ENCODE measurements at places on chromosomes 12 and 14.

- DNase-seq = no peak
Observed at GRCh38 chr14:21019366-21019765, 5.5 kb downstream of the NDRG2 start.

GRCh38 chr12:91053951-91054715 is 3.7 kb downstream of the KERA start:
- DNase-seq = no peak

- DNase-seq = no peak
Observed at GRCh38 chr14:104116756-104117340, 21.5 kb upstream of the KIF26A start.

DNA sequence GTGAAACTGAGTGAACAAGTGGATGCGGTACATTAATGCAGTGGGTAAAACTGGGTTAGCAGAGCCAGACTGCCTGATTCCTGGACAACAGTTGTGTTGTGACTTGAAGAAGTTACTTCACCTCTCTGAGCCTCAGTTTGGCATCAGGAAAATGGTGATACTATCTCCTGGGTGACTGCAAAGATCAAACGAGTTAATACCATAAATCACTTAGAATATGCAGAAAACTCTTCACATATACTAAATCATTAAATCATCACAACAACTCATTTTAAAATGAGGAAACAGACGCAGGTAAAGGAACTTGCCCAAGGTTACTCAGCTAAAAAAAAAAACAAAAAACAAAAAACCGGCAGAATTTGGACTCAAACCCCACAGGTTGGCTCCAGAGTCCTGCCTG is 811 bp downstream of the MTERF2 start:
- no peak for DNase-seq

- DNase-seq = no peak
Observed at GRCh38 chr12:6340032-6340638, 1.7 kb downstream of the TNFRSF1A start.

DNA sequence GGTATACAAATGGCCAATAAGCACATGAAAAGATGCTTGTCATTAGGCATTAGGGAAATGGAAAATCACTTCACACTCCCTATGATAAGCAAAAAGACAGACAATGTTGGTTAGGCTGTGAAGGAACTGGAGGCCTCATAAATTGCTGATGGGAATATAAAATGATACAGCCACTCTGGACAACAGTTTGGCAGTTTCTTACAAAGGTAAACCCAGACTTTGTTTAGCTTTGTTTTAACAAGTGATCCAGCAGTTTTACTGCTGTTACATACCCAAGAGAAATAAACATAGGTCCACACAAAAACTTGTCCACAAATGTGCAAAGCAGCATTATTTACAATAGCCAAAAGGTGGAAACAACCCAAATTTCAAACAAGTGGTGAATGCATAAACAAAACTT is 5.4 kb downstream of the RPS6KA5 start:
- DNase-seq = no peak

DNA sequence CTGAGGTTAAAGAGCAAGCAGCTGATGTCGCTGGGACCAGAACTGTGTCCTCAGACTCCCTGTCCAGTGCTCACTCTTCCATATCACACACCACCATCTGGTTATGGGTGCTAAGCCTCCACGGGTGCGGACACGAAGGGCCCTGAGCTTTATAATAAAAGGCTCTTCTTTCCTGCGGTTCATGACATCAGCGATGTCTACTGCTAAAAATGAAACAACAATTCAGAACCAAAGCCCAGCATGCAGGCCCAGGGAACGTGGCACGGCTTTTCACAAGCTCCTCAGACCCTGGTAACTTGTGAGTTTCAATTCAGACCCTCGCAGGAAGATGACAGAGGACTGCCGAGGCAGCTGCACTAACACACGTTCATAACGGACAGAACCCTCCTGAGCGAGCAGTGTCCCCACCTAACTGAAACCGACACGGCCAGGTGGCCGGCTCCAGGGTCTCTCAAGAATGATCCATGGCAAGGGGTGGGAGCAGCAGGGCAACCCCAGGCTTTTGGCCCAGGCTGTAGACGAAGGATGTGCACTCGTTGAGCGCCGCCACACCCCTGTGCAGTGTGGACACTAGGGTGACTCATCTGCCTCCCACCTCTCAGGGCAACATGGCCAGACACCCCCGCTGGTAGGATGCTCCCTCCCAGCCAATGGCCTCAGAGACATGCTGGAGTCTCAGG is 180.3 kb downstream of the CALM1 start:
- no peak for DNase-seq

DNA sequence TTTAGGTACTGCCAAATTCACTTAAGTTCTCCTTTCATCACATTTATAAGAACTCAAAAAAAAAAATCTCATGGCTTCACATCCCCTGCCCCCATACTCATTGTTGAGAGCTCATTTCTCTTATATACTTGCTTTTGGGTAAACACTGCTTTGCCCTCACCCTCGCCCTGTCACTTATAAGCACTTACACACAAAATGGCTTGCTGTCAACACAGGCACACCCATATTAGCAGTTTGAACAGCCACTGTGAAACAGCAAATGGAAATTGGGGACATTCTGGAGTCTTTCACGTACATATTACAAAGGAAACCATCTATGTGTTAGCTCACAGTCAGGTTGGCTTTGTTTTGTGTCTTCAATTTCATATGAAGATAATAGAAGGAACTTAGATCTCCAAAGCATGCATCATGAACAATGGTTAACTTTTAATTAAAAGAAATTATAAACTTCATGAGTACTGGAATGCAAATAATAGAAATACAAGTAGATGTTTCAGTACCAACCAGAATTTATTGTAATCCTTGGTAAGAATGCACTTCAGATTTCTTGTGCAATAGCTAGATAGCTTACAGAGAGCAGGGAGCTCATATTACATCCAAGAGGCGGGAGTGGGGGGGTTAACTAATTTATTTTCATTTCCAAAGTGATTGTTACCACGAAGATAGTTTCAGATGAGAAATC is 272.2 kb downstream of the ALG10B start:
- no peak for DNase-seq

All from AG04449 (cell line).